Mammary epithelial cell (primary cell): ENCODE measurements at places on chromosomes 12 and 14. TPM values are rescaled to one million over a fixed set of nuclear protein-coding genes. Genes with fewer than 3 reads are reported as not detected.

- no peak for DNase-seq
Observed at GRCh38 chr14:75631453-75631831, 29.2 kb downstream of the ERG28 start.

DNA sequence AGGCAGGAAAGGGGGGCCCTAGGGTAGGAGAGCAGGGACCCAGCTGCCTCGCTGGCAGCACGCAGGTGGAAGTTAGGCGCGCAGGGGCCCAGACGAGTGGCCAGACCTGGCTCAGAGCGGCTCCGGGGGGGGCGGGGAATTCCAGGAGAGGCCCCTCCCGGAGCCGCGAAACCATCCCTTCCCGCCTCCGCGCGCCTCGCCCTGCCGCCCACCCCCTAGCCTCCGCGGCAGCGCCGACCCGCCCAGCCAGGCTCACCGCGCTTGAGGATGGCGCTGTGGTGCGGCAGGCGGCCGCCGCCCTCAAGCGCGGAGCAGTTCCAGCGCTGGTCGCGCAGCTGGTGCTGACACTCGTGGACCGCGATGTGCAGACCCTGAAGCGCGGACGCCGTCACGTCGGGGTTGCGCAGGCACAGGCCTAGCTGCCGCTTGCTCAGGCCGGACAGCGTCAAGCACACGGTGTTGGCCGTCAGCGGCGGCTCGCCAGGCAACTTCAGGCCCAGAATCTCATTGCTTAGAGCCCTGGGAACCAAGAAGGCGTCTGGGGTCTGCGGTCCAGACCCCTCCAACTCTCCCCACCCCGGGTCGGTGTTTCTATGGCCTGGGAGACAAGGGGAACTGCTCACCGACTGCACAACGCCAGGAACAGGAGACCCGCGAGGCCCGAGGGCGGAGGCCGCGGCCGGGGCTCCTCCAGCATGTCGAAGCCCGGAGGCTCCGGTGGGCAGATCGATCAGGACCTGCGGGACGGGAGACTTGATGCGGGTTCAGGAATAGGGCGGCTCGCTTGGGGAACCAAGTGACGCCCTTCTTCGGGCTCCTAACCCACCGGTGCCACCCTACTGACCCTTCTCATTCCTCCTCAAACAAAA, 1.5 kb downstream of the WNT10B start:
- no peak for DNase-seq

DNA sequence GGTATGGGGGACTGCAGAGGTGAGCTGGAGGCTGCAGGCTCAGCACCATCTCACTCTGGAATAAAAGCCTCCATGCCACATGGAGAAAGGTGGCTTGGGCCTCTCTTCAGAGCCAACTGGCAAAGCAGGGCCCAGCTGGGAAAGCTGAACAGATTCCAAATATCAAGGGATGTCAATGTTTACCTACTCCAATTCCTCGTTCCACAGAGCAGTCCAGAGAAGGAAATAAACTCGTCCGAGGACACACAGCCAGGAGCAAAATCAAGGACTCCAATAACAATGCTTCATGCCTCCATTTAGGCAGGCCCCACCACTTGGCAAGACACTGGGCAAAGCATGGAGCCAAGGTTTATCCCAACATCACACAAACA, 36.3 kb upstream of the PNMA1 start:
- DNase-seq, result no peak

- no peak for DNase-seq
Observed at GRCh38 chr12:22014783-22015144, 31.3 kb upstream of the CMAS start.

DNA sequence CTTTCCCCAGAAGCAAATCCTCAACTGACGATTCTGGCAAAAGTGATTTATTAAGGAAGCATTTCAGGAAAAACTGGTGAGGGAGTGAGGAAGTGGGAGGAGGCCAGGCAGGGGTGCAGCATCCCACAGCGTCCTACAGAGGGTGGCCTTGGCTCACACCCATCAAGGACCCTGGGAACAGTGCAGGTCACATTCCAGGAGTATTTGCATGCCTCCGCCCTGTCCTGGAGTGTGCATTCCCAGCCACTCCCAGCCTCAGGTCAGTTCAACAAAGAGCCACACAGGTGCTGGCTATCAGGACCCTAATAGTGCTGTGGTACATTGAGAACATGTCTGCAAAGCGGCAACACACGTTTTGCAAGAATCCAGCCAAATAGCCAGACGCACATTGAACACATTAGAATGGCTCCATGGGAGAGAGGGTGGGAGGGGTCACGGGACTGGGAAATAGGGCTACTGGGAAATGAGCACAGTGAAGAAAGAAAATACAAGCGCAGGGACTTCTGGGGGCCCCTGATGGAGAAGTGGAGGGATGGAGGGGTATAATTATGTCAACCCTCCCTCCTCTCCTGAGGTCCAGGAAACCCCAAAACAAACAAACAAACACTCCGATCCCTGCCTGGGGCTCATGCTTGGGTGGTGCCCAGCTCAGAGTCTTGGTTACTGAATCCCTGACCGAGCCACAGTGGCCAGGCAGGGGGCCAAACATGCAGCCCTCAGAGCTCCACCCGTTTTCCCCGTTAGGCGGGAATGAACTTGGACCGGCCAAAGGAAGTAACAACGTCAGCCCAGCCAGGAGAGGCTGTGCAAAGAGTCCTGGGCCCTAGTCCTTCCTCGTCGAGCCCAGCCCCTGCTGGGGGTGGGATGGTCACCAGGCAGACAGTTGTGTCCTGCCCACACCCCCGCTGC, 36.5 kb downstream of the CMKLR1 start:
- DNase-seq, result no peak

- DNase-seq, result peak; percentile 29
Observed at GRCh38 chr14:75910048-75910447, 71.7 kb downstream of the TGFB3 start.

- DNase-seq, result no peak
Observed at GRCh38 chr12:77308056-77308455, 242.7 kb upstream of the E2F7 start.

GRCh38 chr12:3562484-3562883, 71.5 kb downstream of the PRMT8 start:
- DNase-seq, result no peak

DNA sequence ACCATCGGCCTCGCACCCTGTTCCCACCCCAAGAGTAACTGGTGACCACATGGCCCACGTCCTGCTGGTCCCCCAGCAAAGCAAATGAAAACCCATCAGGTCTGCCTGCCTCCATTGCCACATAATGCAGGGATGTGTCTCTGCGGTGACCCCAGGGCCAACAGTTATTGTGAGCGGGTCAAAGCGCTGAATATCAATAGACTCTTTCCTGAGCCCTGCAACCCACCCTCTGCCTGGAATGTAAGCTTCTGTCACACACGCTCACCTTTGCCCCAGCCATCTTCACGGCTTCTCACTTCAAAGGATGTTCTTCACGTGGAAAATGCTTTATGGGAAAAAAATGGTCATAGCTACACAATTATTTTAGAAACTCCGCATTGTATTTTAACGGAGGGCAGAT, 63.9 kb downstream of the FZD10 start:
- DNase-seq, result no peak

GRCh38 chr12:103318566-103318965, 177.2 kb downstream of the C12orf42 start:
- DNase-seq, result no peak

RASSF9 gene
- total RNA-seq, result 13.5 TPM

ERBB3 gene
- 2.0 TPM for total RNA-seq

OR6C6 gene
- not detected in 2 replicates for total RNA-seq

OS9 gene
- total RNA-seq, result 145 TPM

ANO4 gene
- total RNA-seq, result not detected

PLEKHD1 gene
- not detected in 2 replicates for total RNA-seq
